Left ventricle myocardium inferior (tissue), 1 donor: ENCODE measurements at places on chromosomes 2 and 18. TPM values are rescaled to one million over a fixed set of nuclear protein-coding genes. Genes with fewer than 3 reads are reported as not detected.

The C2orf80 gene
- not detected for total RNA-seq

DNA sequence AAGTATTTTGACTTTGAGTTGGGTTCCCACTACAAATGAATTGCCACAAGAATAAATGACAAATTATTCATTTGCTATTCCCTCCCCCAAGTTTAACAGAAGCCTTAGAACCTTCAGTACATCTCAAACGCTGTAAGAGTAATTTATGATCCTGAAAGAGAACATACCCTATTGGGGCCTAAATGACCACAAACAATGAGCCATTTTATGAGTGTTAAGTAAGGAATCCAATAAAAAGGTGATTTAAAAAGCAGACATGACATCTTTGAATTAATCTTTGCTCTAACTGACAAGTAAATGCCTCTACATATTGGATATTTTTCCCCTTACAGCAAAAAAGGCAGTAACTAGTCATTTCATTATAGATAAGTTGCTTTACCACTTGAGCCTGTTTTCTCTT is 136.9 kb downstream of the NRXN1 start:
- no peak for DNase-seq

GRCh38 chr2:112187805-112188596 is 49.8 kb downstream of the FBLN7 start:
- no peak for DNase-seq

DNA sequence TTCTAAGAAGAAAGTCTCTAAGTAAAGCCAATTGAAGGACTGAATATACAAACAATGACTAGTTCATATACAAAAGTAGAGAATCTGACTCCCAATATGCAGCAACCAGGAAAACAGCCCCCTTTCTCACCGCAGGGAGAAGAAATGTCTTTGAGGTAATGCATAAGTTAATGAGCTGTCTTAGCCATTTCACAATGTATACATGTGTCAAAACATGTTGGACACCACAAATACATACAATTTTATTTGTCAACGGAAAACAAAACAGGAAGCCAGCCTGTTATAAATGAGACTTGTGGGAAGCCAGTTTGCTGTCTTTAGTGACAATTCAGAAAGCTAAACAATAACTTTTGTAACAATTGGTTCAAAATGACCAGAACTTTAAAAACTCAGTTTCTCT is 389.2 kb downstream of the CBLN2 start:
- no peak for DNase-seq

- DNase-seq, result no peak
These were observed 69.9 kb downstream of the XRCC5 start for GRCh38 chr2:216179015-216179414.

The C2orf72 gene
- 0.05 TPM for total RNA-seq

DNA sequence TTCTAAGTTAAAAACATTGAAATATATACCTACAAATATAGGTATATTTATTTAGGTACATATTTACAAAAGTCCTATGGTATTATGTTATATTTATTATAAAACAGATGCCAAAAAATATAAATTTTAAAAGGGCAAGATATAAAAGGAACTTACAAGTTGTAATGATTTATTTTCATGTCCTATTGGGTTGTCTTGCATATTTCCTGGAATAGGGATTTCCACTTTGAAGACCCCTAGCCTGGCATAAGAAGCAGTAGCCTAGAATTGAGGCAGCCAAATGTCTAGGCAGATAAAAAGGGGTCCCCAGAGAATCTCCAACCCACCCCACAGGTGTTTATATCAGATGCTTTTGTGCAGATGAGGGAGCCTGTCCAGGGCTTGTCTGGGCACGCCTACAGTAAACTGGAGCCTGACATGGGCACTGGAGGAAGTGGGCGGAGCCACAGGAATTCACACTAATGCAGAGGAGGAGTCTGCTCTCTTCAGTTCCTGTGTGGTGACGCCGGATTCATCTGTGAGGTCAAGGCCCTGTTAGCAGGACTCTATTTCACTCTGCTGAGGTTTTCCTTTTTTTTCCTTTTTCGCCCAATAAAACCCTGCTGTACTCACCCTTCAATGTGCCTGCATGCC is 1088.9 kb upstream of the PIK3C3 start:
- no peak for DNase-seq

The SLC35F6 gene
- total RNA-seq, result 19.6 TPM

GRCh38 chr2:11705063-11705462 is 35.1 kb upstream of the NTSR2 start:
- DNase-seq, result no peak

GRCh38 chr2:40967451-40967850 is 515.6 kb upstream of the SLC8A1 start:
- DNase-seq, result no peak

DNA sequence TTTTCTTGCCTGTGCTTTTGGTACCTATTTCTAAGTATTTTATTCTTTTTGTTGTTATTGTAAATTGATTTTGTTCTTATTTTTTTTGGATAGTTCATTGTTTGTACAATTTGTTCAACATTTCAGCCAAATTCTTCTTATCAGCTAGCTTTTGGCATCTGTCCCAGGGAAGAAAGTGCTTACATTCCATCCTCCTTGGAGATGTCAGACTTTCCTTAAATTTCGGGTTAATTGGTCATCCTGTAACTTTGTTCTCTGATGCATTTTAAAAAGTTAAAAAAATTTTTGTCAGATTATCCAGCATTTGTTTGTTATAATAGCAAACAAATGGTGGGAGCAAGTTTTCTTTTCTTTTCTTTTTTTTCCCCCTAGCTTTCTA is 60.3 kb downstream of the PTH2R start:
- DNase-seq, result no peak

GRCh38 chr2:174597345-174598047 is at the start of gene WIPF1:
WIPF1 (minus strand) TSS chr2:174597804; CDS start chr2:174585573, 12,231 bp downstream.
- no peak for DNase-seq

DNA sequence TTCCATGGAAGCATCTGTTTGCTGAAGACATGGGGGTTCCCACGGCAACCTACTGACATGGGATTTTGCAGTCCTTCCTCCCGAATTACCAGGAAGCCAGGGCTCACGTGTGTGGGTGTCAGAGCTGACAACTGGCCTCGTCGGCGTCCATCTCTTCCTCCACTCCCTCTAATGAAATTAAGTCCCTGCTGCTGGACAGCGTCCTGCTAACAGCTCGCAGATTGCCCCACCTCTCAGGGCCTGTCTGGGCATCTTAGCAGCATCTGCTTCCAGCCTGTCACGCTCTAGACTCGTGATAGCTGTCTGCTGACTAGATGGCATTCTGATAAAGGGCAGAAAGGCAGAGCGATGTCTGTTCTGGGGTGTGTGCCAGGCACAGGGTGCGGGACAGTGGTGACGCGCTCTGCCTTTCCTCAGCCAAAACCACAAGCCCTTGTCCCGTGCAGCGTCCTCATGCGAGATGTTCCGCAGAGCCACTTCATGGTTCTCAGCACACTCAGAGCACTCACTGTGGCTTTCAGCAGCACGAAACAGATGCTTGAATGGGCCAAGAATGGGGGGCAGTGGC is 161.1 kb downstream of the ARL4C start:
- DNase-seq, result peak; percentile 76

GRCh38 chr2:49490710-49491109 is 336.4 kb upstream of the FSHR start:
- DNase-seq, result no peak

DNA sequence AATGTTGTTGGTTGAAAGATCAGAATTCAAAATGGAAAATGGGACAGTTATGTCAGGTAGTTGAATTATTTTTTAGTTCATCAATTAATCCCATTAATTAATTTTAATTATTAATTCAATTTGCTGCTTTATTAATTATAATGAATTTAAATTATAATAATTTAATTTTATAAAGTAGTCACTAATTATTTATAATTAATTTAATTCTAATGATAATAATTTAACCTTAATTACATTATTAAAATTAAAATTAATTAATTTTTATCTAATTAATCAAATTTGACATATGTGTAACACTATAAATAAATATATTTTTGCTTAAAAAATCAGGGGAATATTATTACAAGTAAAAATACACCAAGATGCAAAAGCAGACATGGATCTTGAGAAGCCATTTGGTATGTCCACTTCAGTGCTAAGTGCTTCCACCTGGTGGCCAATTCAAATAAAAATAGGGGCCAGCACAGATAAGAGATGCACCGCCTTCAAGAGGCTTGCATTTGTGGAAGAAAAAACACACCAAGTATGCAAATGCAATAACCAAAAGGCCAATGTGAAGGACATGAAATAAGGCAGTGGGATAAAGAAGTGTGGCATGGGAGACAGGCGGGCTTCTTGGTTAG is 73.2 kb downstream of the MBP start:
- no peak for DNase-seq

The GALR1 gene
- total RNA-seq, result 0.05 TPM

The ZC3H6 gene
- total RNA-seq, result 23.5 TPM

GRCh38 chr2:103401621-103402020 is 639.8 kb downstream of the TMEM182 start:
- DNase-seq, result no peak

The NOSTRIN gene
- total RNA-seq, result 14.7 TPM

GRCh38 chr18:21548647-21549046 is 51.9 kb downstream of the ESCO1 start:
- DNase-seq, result no peak

The PROKR1 gene
- total RNA-seq, result not detected

The HOXD10 gene
- total RNA-seq, result not detected

The LAMA3 gene
- total RNA-seq, result 3.5 TPM

DNA sequence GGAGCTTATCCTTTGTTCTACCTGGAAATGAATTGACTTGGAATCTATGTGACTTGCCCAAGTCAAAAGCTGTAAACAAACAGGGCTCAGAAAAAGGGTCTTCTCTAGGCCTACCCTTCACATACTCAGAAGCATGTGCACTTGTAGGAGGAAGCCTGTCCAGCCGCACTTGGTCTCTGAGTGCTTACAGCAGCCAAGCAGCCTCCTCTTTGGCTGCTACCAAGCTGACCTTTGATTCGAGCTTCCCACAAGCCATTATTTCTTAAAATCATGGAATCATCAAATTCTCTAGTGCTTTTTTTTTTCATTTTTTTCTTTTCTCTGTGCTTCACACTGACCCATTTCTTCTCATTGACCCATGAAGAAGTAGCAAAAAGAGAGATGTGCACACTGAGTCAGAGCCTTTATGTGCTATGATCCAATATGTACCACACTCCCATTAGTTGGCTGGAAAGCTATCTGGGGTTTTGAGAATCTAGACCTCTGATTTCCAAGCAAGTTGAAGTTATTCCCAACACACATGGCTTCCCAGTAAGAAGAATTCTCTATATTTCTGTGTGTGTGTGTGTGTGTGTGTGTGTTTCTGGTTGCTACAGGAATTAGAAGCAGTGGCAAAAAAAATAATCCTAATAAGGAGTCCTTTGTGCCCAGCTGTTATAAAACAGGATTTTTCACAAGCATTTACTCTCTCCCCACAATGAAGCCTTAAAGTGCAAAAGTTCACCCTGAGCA is 550.3 kb upstream of the TNP1 start:
- DNase-seq, result no peak

The HOXD3 gene
- total RNA-seq, result not detected

The RPRM gene
- not detected for total RNA-seq
